ENCODE measurements at places on chromosomes 2 and 18.

- H3K36me3 ChIP-seq, result no peaks in the 10 kb centered on the region
- H3K27ac ChIP-seq, result no peak overlapping the region
- H3K27me3 ChIP-seq, result peaks cover 17% of the 10 kb centered on the region
- no peak for DNase-seq
- H3K4me1 ChIP-seq, result no peaks in the 10 kb centered on the region
These were observed 26.6 kb upstream of the ICOS start for GRCh38 chr2:203909974-203910373.

DNA sequence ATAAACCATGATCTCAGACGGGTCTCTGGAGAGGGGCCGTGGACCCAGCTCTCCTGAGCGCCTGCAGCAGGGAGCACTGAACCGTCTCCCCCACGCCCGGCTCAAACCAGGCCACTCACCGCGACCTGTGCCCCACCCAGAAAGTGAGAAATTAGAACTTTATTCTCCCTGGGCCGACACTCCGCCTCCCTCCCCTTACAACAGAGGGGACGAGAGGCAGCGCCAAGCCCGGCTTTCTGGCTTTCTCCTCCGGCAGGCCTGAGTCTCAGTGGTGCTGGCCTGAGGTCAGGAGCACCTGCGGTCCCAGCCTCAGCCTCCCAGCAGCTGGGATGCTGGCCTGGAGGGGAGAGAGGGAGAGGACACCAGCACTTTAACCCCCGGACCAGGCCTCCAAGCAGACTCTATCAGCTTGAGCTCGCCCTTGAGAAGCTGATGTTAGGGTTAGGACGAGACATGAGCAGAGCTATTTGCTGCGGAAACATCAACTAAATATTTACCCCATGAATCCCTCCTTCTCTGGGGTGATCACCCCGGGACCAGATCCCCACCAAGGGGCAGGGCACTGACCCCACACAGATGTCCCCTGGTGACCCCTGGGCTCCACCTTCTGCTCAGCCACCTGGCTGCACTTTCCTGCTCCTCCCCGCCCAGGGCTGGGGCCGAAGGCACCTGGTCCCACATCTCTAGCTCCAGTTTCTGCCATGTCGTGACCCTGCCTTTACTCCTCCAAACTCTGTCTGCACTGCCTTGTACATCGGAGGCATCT, 856.3 kb upstream of the SALL3 start:
- H3K4me1 ChIP-seq, result no peaks in the 10 kb centered on the region
- no peaks in the 10 kb centered on the region for H3K27me3 ChIP-seq
- no peak overlapping the region for H3K27ac ChIP-seq
- H3K36me3 ChIP-seq, result no peaks in the 10 kb centered on the region

- no peak for DNase-seq
- H3K4me1 ChIP-seq, result peaks cover 6% of the 10 kb centered on the region
- peaks cover 12% of the 10 kb centered on the region for H3K27me3 ChIP-seq
- H3K36me3 ChIP-seq, result no peaks in the 10 kb centered on the region
These were observed 1.5 kb upstream of the INHBB start for GRCh38 chr2:120344214-120344975.

DNA sequence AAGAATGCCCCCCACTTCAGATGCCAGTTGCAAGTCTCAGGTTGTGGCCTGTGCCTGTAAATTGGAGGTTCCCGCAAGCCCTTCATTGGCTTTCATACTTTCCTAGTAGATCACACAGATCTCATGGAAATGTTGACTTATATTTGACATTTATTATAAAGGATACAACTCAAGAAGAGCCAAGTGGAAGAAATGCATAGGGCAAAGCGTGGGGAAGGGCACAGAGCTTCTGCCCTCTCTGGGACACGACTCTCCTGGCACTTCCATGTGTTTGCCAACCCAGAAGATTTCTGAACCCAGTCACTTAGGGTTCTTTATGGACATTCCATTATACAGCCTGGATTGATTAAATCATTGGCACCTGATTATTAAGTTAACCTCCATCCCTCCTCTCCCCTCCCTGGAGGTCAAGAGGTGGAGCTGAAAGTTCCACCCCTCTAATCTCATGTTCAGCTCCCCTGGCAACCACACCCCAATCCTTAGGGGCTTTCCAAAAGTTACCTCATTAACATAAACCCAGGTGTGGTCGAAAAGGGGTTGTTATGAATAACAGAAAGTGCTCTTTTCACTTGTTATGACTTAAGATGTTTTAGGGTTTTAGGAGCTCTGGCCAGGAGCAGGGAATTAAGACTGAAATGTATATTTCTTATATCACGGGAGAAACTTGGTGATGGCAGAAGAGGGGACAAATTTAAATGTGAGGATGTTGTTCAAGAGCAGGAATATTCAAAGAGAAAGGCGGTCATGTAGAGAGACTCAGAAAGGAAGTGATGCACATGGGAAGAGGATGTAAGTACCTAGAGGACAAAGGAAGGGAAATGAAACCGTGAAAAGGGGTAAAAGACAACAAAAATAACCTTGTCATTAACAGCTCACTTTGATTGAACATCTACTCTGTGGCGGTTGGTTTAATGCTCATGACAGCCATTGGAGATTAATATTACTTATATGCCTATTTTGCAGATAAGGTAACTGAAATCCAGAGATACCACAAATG, 31.8 kb downstream of the SP100 start:
- no peaks in the 10 kb centered on the region for H3K27me3 ChIP-seq
- H3K4me3 ChIP-seq, result no peak overlapping the region
- H3K4me1 ChIP-seq, result no peaks in the 10 kb centered on the region
- peaks cover 68% of the 10 kb centered on the region for H3K36me3 ChIP-seq
- no peak overlapping the region for H3K27ac ChIP-seq
- DNase-seq, result no peak

DNA sequence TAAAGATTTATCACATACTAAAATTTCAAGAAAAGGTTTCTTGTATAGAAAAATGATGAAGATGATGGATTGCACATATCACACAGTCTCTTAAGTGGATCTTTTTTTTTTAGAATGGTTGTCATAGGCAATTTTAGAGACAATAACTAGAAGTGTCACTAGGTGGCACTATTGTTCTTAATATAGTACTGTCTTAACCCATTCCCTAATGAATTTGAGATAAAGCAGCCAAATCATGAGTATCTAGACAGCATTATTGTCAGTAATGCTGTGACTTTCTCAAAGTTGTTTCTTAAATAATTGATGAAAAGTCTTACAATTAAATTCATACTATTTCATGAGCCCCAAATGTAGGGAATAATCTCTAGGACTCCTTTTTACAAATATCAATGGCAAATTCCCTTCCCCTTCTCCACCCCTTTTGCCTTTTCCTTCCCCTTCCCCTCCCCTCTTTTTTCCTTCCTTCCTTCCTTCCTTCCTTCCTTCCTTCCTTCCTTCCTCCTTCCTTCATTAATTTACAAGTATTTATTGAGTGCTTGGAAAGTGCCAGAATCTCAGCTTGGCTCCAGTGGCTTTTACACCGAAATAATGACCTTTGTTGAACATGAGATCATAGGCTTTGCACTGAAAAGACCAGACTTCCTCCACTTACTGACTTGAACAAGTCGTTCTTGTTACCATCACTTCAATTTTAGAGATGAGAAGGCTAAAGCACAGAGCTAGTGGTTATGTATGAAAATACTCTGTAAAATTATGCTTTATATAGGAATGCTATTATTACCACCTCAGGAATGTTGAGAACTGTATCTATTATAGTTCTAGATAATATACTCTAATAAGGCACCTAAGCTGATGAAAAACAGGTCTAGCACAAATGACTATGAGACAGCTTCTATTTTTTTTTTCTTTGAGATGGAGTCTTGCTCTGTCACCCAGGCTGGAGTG, 19.8 kb downstream of the MYL12B start:
- H3K4me1 ChIP-seq, result peaks cover 6% of the 10 kb centered on the region
- no peaks in the 10 kb centered on the region for H3K27me3 ChIP-seq
- peaks cover 37% of the 10 kb centered on the region for H3K36me3 ChIP-seq
- peak; percentile 80 for DNase-seq
- no peak overlapping the region for H3K4me3 ChIP-seq
- no peak overlapping the region for H3K27ac ChIP-seq

GRCh38 chr2:186592137-186592875, 2.5 kb downstream of the ITGAV start:
- peaks cover 26% of the 10 kb centered on the region for H3K4me1 ChIP-seq
- DNase-seq, result no peak
- H3K36me3 ChIP-seq, result no peaks in the 10 kb centered on the region
- no peaks in the 10 kb centered on the region for H3K27me3 ChIP-seq

DNA sequence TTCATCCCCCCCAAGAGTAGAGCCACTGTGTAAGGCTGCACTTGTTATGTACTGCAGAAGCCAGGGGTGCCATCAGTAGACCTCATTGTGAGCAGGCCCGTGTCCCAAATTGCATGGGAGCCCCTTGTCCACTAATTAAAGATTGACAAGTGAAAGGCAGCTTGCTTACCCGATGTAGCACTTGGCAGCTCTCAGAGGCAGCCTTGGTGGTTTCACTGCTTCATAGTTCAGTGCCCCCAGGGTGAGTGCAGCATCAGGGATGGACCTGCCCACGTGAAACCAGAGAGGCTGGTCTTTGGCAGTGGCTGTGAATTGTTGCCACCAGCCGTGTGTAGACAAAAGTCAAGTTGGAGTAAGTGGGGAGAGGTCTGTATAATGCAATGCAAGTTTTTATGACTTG, 13.3 kb downstream of the TUBB6 start:
- no peaks in the 10 kb centered on the region for H3K27me3 ChIP-seq
- H3K4me1 ChIP-seq, result peaks cover 10% of the 10 kb centered on the region
- H3K4me3 ChIP-seq, result no peak overlapping the region
- no peak overlapping the region for H3K27ac ChIP-seq

DNA sequence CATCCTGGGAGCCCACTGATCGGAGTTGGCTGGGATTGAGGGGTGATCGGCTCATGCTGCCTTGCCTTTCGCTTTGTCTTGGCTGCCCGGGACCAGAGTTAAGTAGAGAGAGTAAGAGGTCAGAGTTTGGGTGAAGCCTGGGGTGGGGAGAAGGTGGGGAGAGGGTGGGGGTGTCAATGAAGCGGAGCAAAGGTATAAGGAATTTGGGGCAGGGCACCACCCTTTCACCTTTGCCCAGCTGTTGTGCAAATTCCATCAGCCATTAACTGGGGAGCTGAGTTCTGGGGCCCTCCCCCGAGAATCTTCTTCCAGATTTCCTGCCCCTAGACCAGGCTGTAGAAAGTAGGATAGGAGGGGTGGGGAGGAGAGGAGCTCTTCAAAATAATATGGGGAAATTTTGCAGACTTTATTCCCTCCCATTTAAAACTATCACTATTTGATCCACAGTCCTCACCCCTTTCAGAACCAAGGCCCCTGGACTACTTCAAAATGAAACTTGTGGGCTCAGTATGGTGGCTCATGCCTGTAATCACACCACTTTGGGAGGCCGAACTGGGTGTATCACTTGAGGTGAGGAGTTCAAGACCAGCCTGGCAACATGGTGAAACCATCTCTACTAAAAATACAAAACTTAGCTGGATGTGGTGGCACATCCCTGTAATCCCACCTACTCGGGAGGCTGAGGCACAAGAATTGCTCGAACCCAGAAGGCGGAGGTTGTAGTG, at the start of gene SLC23A3:
TSS of gene SLC23A3 (minus strand) at position 100 of the 725 bp plus-strand sequence. CDS start at position 55, 45 bp downstream.
- peaks cover 8% of the 10 kb centered on the region for H3K4me1 ChIP-seq
- no peaks in the 10 kb centered on the region for H3K27me3 ChIP-seq
- peaks cover 25% of the 10 kb centered on the region for H3K36me3 ChIP-seq
- DNase-seq, result no peak

DNA sequence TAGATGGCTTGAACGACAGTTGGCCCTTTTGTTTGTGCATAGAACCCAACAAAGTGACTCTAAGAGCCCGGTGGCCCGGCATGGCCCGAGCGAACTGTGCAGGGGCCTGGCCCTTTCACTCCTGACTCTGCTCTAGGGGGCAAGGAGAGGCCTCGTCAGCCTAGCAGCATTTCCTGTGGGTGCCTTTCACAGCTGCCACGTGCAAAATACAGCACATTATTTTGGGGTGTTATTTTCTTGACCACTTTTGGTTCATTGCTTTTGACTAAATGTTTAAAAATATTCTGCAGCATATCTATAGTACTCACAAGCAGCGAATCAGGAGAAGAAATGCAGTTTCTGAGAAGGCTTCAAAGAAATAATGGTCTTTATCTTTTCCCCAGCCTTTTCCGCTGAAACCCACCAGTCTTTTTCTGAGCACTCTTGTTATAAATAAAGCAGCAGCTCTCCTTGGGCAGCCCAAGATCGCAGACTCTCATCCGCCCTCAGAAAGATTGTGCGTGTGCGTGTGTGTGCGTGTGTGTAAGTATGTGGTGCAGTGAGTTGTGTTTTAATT, 31.3 kb downstream of the DGKD start:
- no peak overlapping the region for H3K4me3 ChIP-seq
- no peaks in the 10 kb centered on the region for H3K27me3 ChIP-seq
- H3K4me1 ChIP-seq, result peaks cover 49% of the 10 kb centered on the region
- H3K27ac ChIP-seq, result no peak overlapping the region
- H3K36me3 ChIP-seq, result peaks cover 9% of the 10 kb centered on the region

DNA sequence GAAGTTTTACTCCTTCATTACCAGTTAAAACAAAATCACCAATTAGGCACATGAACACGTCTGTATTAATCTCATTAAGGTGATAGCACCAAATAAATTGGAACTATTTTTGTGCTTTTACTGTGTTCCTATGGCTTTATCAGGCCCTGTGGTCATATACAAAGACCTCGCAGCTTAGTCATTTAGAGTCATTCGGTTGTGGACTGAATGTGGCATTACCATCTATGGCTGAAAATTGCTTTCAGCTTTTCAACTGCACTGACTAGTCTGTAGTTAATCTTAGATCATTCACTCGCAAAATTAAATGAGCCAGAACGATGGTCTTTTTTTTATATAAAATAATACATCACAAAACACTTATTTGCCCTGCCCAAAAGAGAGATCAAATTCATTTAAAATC, 601.7 kb downstream of the NR4A2 start:
- no peaks in the 10 kb centered on the region for H3K4me1 ChIP-seq
- H3K27me3 ChIP-seq, result peaks cover 14% of the 10 kb centered on the region
- no peak overlapping the region for H3K4me3 ChIP-seq

DNA sequence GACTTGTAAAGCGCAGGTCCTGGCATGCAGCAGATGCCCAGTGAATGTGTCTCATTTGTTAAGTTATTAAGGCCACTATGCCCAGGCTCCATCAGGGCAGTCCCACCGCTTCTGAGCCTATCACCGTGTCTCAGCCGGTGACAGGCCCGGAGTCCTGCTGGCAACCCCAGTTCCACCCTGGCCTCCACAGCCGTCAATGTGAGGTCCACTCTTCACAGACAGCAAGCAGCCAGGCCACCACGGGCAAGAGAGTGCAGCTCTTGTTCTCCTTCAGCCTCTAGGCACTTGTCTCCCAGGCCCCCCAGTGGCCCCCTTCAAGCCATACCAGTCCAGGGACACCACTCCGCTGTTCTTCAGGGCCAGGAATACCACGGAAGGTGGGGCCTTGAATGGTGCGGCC, 22.6 kb downstream of the CFAP65 start:
- no peaks in the 10 kb centered on the region for H3K36me3 ChIP-seq
- no peak for DNase-seq
- H3K27ac ChIP-seq, result no peak overlapping the region
- no peaks in the 10 kb centered on the region for H3K4me1 ChIP-seq
- no peak overlapping the region for H3K4me3 ChIP-seq

Measured in MCF 10A (cell line).